Calu3 (cell line): ENCODE measurements at places on chromosomes 4 and X. TPM values are rescaled to one million over a fixed set of nuclear protein-coding genes. Genes with fewer than 3 reads are reported as not detected.

ATP2B3 gene
- total RNA-seq, result not detected in 2 replicates

DNA sequence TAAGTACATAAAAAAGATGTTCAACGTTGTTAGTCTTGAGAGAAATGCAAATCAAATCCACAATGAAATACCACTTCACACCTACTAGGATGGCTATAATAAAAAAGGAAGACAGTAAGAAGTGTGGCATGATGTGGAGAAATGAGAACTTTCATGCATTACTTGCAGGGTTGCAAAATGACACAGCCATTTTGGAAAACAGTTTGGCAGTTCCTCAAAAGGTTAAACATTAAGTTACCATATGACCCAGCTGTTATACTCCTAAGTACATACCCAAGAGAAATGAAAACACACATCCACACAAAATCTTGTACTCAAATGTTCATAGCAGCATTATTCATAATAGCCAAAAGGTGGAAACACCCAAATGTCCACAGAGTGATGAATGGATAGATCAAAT, 25.8 kb upstream of the LIMCH1 start:
- no peak for DNase-seq

GAGE12J gene
- not detected in 2 replicates for total RNA-seq

DNA sequence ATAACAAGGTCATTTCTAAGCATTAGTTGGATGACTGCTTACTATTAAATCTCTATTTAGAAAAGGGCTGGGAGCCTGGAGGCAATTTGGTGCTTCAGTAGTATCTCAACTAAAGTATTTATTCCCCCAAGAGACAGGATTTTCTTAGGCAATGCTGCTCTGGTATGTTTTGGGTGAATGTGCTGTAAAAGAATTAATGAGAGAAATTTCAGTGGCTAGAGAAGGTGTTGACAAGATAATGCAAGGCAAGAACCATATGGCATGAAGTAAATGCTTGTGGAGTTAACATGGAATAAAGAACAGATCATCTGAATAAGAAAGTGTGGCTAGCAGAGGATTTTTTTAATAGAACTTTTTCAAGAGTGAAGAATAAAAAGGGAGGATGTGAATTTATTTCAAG, 3.9 kb downstream of the CYP2U1 start:
- DNase-seq, result no peak

HSD17B13 gene
- total RNA-seq, result not detected in 2 replicates

GRCh38 chr4:24203926-24204325, 314.1 kb upstream of the PPARGC1A start:
- DNase-seq, result no peak

GRCh38 chr4:157221895-157222770, 1.6 kb downstream of the GRIA2 start:
- DNase-seq, result no peak

SERPINA7 gene
- not detected in 2 replicates for total RNA-seq

GRCh38 chrX:101685923-101686322, 26.3 kb upstream of the ARMCX2 start:
- DNase-seq, result no peak

GRCh38 chr4:110808351-110808878, 185.5 kb upstream of the PITX2 start:
- peak; percentile 36 for DNase-seq

- DNase-seq, result no peak
Observed at GRCh38 chr4:1449833-1450741, 43.8 kb upstream of the NKX1-1 start.

SLC34A2 gene
- total RNA-seq, result 12.8 and 23.0 TPM in 2 replicates

TBCK gene
- total RNA-seq, result 19.7 and 22.5 TPM in 2 replicates

FRMD7 gene
- total RNA-seq, result not detected in 2 replicates

NPY2R gene
- total RNA-seq, result not detected in 2 replicates
